T47D (cell line): ENCODE measurements at places on chromosomes 7 and 10.

GRCh38 chr10:119419931-119420330 is 122.6 kb downstream of the RGS10 start:
- DNase-seq: no peak

GRCh38 chr7:96887426-96887825 is 117.9 kb upstream of the DLX6 start:
- no peak for DNase-seq

GRCh38 chr10:70331486-70332268 is 47.9 kb upstream of the NPFFR1 start:
- DNase-seq: no peak

- no peak for DNase-seq
Observed at GRCh38 chr10:81068460-81068859, 530.8 kb downstream of the SH2D4B start.

DNA sequence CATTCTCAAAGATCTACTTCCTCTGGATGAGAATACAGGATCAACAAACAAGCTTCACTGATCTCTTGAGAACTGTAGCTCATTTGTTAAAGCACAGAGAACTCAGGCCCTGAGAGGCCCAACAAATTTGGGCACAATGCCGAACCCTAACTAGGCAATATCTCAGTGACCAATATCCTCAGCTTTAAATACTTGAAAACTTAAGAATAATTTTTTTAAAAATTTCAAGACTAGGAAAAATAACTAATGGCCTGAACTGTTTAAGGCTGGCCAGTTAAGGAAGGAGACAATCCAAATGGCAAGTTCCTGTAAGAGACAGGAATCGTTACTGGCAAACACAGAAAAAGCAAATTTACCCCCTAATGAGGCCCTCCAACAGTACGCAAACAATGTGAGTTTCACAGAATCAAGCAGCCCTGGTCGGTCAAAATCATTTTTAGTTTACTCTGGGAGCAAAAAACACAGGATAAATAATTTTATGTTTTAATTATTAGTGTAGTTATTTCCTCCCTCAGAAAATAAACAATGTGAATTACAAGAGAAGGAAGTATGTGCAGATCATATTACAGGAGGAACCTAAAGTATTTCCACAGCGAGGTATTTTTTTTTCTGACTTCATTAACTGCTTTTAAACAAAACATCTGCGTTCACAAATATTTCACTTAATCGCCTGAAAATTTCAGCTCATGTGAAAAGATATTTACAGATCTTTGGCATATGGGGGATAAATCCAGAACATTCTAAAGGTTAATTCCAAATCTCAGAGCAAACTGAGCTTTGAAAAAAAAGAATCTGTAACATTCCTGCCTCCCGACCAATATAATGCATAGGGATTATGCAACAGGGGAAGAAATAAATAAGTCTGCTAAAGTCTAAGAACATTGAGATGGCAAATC is 39.5 kb downstream of the NT5C2 start:
- DNase-seq: no peak

DNA sequence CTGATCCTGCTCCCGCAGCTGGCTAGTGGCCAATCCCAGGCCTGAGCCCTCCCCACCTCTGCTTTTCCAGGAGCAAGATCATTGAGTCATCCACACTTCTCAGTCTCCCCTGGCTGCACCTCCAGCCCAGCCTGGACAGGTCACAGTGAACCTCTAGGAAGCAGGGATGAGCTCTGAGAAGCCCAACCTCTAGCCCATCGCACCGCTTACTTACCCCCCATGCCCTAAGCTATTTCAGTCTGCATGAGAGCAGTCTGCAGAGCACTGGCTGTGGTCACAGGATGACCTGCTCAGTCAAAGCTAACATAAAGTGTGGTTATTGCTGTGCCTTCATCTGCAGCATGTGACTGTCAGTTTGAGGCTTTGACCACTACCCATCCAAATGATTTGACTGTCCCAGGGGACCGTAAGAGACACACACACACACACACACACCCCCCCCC is 129.2 kb downstream of the SORBS1 start:
- DNase-seq: no peak

GRCh38 chr10:120480848-120481247 is 23.8 kb downstream of the PLPP4 start:
- DNase-seq: no peak

- DNase-seq: no peak
Observed at GRCh38 chr10:1659221-1659791, 78.0 kb downstream of the ADARB2 start.

DNA sequence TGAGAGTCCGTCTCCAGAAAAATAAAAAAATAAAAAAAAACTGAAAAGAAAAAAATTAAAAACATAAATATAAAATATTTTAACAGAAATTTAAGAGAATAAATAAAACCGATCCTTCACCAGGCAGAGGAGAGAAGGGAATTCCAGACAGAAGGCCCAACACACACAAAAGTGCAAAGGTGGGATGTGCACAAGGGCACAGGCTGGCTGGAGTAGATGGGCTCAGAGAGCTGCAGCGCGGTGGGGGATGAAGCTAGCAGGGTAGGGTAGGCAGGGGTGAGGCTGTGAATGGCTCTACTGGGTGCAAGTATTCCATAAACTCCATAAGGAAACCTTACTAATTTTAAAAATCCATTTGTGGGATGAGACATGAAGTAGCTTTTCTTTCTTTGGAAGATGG is 15.7 kb upstream of the ARPC1A start:
- no peak for DNase-seq

DNA sequence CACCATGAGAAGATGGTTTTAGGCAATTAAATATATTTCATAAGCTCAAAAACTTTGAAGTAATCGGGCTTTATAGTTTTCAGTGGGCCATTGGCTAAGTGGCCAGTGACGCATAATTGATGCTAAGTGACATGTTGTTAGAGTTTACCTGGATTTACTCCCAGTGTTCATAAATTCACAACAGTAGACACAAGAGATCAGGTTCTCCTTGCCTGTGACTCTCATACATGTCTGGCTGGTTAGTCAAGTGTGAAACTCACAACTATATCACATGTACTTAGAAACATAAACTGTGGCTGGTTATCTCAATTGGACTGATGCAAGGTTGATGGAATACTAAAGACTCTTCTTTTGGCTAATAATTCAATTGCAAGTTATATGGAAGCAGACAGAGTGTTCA is 26.2 kb downstream of the ASB15 start:
- DNase-seq: no peak

GRCh38 chr10:102678842-102679289 is 34.6 kb downstream of the TRIM8 start:
- DNase-seq: peak; percentile 85

GRCh38 chr10:122157451-122157850 is 113.6 kb upstream of the BTBD16 start:
- DNase-seq: no peak
